ENCODE measurements at places on chromosomes 5 and 9.

DNA sequence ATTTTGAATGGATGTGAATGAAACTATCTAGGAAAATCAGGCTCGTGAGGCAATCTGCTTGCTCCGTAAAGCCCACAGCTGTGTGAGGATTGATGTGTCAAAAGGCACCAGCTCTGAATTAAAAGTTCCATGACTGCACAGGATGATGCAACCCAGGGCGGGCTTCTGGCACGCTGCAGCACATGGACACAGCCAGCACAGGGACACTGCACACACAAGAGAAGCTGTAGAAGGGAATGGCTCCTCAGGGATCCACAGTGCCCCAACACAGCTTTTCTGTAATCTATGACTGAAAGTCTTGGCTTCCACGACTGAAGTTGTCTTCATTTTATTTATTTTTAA, 151.0 kb downstream of the GCNT1 start:
- H3K36me3 ChIP-seq: no peaks in the 10 kb centered on the region
- no peak overlapping the region for H3K27ac ChIP-seq
- DNase-seq: no peak

- no peak overlapping the region for H3K27ac ChIP-seq
- no peak for DNase-seq
- H3K36me3 ChIP-seq: no peaks in the 10 kb centered on the region
- H3K27me3 ChIP-seq: peaks cover 6% of the 10 kb centered on the region
- peaks cover 3% of the 10 kb centered on the region for H3K4me1 ChIP-seq
Observed at GRCh38 chr5:180436275-180436674, 57.9 kb upstream of the CNOT6 start.

- H3K27me3 ChIP-seq: no peaks in the 10 kb centered on the region
- H3K4me1 ChIP-seq: peaks cover 2% of the 10 kb centered on the region
- no peak overlapping the region for H3K4me3 ChIP-seq
Observed at GRCh38 chr5:78922879-78923621, 62.1 kb downstream of the ARSB start.

DNA sequence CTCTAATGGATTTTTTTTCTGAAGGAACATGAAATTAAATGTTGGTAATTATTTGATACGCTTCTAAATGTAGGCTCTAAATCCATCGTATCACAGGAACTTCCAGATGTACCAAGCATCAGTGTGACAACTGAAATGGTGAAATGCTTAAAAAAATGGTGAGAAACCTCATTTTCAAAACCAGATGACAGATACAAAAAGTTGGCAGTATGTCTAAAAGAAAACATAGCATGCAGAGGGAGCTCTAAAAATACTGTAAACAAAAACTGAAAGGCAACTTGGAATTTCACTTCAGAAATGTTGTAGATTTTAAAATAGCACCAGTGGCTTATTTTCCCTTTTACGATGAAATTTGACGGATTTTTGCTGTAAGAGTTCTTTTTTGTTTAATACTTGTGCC, 1043.6 kb upstream of the WWC1 start:
- no peak overlapping the region for H3K4me3 ChIP-seq
- no peak for DNase-seq
- H3K27me3 ChIP-seq: no peaks in the 10 kb centered on the region
- no peaks in the 10 kb centered on the region for H3K4me1 ChIP-seq
- H3K27ac ChIP-seq: no peak overlapping the region

DNA sequence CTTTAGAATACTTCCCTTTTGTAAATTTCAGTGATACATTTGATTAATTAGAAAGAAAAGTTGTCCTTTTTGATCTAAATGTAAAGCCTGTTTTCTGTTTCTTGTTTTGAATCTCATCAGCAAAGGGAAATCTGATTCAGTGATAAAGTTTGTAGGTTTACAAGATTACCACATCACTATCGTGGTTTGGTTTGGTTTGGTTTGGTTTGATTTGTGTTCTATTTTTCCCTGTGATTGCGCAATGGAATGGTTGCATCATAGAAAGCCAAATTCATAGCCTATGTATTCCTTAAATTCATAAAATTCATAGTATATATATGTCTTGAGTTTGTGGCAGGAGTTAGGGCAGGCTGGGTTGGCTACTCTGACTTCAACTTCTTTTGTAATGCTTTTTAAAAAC, 15.2 kb downstream of the SRFBP1 start:
- H3K4me3 ChIP-seq: no peak overlapping the region
- no peaks in the 10 kb centered on the region for H3K27me3 ChIP-seq
- no peak overlapping the region for H3K27ac ChIP-seq
- H3K36me3 ChIP-seq: peaks cover 27% of the 10 kb centered on the region

- no peaks in the 10 kb centered on the region for H3K36me3 ChIP-seq
- no peaks in the 10 kb centered on the region for H3K4me1 ChIP-seq
- H3K27me3 ChIP-seq: no peaks in the 10 kb centered on the region
- H3K27ac ChIP-seq: no peak overlapping the region
- no peak overlapping the region for H3K4me3 ChIP-seq
Observed at GRCh38 chr5:150517272-150518152, 9.6 kb downstream of the NDST1 start.

GRCh38 chr9:81317939-81318338, 371.4 kb downstream of the TLE1 start:
- H3K4me1 ChIP-seq: no peaks in the 10 kb centered on the region
- no peaks in the 10 kb centered on the region for H3K27me3 ChIP-seq
- no peak for DNase-seq
- H3K4me3 ChIP-seq: no peak overlapping the region
- no peaks in the 10 kb centered on the region for H3K36me3 ChIP-seq

GRCh38 chr9:30244877-30245276, 2139.6 kb upstream of the ACO1 start:
- H3K27ac ChIP-seq: no peak overlapping the region
- no peak overlapping the region for H3K4me3 ChIP-seq
- no peaks in the 10 kb centered on the region for H3K27me3 ChIP-seq

DNA sequence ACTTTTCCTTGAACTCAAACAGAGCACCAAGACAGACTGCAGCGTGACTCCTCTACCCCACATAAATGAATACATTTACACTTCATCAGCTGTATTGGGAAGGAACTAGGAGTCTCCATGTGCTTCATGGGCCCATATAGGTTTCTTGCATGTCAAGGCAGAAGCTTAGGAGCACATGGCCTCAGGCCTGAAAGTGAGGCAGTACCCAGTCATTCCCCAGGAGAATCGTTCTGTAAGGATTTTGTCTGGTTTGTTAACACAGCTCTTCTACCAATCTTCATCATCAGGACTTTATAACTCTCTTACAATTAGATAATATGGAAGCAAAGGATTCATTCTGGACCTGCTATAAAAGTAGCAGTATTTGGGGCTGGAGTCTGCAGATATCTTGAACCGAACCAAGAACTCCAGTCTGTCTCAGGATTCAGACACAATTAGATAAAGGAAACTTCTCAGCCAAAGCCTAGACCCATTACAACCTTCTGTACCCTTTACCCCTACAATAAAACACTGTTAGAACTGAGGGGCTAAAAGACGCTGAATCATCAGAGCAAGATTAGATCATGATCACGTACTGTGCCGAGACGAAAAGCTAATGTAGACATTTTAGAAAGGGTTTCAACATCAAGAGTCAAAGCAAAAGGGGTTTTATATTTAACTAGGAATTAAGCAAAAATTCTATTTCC, 385.5 kb upstream of the SLC30A5 start:
- H3K4me3 ChIP-seq: no peak overlapping the region
- H3K4me1 ChIP-seq: peaks cover 26% of the 10 kb centered on the region
- no peak overlapping the region for H3K27ac ChIP-seq
- no peaks in the 10 kb centered on the region for H3K36me3 ChIP-seq
- no peak for DNase-seq
